Activated CD4-positive, alpha-beta T cell treated with anti-CD3 and anti-CD28 coated beads for 4 hours (primary cell): ENCODE measurements at places on chromosomes 3 and 15.

GRCh38 chr3:186414735-186415419 is 52.8 kb upstream of the DGKG start:
- no peak for DNase-seq

DNA sequence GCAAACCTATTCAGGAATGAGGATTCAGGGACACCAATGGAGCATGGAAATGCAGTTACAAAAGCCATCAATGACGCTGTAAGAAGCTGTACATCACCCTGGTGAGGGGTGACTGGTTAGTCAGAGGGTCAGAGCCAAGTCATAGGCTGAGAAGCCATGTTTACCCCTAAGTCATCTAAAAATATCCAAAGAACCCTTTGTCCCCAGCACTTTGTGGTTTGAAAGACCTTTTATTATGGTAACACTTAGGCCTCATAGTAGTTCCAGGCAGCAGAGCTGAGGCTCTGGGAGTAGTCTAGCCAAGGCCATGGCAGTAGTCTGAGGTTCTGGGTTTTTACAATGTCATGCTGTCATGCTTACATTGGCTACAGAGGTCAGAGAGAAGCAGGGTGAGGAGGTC is 131.2 kb downstream of the CTNNB1 start:
- no peak for DNase-seq

DNA sequence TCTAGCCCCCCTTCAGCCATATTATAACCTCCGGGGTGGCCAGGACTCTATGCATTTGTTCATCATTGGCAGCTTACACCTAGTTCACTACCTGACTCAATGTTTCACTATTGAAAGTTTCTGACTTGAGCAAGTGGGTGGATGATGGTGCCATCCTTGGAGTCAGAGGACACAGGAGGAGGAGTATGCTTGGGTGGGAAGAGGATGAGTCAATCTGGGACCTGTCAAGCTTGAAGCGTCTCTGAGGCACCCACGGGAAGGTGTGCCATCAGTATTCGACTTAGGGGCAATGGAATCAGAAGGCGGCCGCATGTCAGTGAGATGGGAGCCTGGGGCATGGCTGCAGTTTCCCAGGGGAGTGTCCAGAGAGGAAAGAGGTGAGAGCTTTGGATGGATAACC is 133.3 kb downstream of the EPHB1 start:
- no peak for DNase-seq

GRCh38 chr3:72397586-72397985 is 450.7 kb downstream of the SHQ1 start:
- no peak for DNase-seq

- no peak for DNase-seq
These were observed 25.3 kb downstream of the AVEN start for GRCh38 chr15:34013746-34014145.

DNA sequence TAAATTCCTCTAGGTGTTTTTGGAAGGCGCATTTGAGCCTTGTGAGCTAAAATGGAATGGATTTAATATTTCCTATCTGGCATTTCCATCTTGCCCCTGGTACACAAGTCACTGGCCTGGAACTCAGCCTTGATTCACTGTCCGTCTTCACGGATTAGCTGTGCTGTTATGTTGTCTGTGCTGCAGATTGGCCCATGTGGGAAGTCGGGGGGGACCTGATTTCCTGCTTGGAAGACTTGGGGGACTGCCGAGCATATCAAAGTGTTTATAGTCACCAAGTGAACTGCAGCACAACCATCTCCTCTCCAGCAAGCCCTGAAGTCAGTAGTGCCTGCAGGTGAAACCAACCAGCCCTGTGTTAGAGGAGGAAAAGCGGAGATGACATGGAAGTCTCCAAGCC is 12.2 kb downstream of the GHRL start:
- no peak for DNase-seq

GRCh38 chr3:20637729-20638128 is 451.7 kb upstream of the SGO1 start:
- DNase-seq: no peak
